CD4-positive, alpha-beta T cell treated with Interleukin-6 at 100 ng/mL for 8 hours (primary cell): ENCODE measurements at places on chromosomes 1 and 21.

DNA sequence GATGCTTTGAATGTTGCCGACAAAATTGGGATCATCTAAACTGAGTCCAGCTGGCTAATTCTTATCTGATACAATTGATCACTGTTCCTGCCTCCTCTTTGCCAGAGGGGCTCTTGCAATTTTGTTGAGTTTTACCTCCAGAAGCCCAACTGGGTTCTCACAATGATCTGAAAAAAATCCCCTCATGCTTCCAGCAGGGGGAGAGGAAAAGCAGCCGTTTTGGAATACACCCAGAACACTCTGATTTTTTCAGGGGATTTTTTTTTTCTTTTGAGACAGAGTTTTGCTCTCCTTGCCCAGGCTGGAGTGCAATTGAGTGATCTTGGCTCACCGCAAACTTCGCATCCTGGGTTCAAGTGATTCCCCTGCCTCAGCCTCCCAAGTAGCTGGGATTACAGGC is 13.9 kb upstream of the RERE start:
- DNase-seq = no peak

DNA sequence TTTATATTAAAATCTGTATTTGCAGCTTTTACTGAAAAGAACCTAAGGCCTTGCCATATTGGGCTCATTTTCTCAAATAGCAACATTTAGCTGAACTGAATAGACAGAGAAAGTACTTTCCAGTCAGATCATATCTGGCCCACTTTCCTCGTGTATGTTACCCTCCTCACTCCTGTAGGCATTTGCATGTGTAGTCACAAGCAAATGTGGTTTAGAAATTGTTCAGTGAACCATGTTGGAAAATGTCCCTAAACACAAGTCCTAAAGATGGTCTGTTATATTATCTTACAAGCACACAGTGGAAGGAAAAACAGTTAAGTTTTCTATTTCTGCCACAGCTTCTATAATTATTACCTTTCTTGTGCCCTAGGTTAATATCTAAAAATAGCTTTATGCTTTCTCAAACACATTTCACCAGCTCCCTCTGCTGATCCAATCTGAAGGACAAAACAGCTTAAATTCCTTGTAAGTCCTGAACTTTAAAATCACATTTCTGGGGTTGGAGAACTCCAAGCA is 606 bp upstream of the FMO4 start:
- no peak for DNase-seq

- DNase-seq = no peak
Measured at GRCh38 chr1:42934541-42935312, 23.9 kb downstream of the SLC2A1 start.

DNA sequence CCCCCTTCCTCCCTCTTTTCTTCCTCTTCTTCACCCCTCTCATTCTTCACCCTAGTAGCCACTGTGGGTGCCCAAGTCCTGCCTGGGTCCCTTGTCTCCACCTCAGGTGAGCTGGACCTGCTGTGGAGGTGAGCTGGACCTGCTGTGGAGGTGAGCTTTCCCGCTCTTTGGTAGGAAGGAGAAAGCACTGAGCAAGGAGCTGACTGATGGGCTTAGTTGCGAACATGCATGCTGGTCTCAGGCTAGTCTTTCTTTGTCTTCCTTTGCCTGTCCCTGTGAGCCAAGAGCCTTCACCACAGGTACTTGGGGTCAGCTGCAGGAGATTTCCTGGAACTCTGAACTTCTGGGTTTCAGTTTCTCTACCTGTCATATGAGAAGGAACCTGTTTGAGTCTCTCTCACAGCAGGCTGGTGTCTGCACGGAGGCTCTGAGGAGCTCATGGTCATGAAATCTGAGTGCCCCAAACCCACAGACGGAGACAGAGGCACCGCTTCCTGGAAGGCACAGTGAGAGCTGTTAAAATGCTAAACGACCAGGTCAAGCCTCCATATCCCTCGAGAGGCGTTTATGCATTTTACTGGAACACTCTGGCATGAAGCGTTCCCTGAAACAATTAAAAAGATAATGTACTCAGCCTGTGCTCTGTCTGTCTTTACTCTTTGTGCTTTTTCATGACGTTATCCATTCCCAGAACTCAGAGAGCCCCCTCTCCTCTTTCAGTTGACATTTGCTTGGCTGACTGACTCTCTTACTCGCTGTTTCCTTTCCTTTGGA is 69.5 kb downstream of the RHOU start:
- peak; percentile 21 for DNase-seq

- DNase-seq = no peak
Measured at GRCh38 chr1:184553845-184554244, 167.0 kb downstream of the C1orf21 start.

DNA sequence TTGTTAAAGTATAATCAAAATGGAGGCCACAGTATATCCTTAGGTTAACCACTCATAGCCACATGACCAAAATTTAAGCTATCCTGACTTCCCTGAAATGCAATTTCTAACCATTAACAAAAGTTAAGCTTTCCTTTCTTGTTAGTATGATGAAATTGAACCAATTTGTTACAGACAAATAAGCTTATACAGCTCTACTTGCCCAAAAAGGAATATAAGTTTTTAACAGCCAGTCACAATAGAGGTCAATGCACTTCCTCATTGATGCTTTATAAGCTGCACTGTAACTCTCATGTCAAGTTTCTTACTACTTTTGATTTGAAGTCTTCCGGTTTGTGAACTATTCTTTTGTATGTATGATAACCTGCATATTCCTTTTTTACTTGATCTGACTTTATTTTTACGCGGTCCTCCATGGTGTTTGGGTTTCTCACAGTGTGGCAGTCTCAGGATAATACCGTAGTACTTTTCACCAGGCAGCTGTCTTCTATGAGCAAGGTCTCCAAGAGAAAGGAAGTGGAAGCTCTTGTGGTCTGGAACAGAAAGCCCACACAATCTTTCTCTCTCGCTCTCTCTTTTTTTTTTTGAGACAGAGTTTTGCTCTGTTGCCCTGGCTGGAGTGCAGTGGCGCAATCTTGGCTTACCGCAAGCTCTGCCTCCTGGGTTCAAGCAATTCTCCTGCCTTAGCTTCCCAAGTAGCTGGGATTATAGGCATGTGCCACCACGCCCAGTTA is 331.6 kb downstream of the SRGAP2C start:
- peak; percentile 57 for DNase-seq

GRCh38 chr1:193437785-193438184 is 251.4 kb upstream of the B3GALT2 start:
- DNase-seq = peak; percentile 37

DNA sequence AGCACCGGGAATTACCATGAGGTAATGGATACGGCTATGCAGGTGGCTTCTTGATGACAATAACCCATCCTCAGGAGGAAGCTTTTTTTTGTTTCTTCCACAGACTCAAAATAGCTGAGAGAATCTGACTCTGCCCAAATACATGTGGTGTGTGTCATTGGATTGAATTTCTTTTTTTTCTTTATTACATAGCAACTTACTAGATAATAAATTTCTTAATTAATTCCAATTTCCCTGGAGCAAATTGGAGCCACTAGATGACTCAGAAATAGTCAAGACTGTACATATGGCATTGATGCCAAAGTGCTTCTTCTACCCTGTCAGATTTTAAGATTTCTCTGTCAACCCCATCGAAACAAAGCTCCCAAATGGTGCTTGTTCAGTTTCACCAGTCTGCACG is 42.7 kb downstream of the L1TD1 start:
- no peak for DNase-seq

DNA sequence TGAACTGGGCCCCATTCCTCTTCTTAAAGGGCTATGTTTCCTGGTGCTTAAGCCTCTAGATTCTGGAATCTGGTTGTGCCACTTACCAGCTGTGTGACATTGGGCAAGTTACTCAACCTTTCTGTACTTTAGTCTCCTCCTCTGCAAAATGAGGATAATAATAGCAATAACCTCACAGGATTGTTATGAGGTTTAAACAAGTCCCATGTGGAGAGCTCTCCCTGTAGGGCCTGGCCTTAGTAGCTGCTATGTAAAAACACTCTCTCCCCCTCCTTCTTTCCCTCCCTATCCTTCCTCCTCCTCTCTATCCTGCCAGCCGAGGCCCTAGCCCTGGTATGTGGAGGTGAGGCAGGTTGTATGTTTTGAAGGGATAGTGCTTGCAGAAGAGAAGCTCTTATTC is 8.2 kb upstream of the PEAR1 start:
- DNase-seq = no peak

DNA sequence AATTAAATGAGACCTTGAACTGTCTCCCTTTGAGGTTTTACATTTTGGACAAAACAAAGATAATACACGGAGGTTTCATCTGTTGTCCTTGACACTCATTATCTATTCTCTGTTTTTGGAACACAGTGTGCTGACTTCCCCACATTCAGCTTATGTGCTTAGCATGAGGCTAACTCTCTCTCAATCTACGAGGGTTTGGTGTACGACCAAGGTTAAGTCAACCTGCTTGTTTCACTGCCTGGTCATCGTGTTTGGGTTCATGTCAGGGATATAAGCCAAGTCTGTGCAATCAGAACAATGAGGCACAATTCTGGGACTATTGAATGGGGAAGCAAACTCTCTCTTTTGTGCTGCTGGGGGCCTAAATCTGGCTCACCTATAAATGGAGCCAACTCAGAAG is 328.5 kb upstream of the USP25 start:
- no peak for DNase-seq

- DNase-seq = peak; percentile 39
Measured at GRCh38 chr1:8463144-8463927, 145.4 kb downstream of the SLC45A1 start.

GRCh38 chr1:118201524-118201923 is 16.5 kb upstream of the SPAG17 start:
- no peak for DNase-seq

DNA sequence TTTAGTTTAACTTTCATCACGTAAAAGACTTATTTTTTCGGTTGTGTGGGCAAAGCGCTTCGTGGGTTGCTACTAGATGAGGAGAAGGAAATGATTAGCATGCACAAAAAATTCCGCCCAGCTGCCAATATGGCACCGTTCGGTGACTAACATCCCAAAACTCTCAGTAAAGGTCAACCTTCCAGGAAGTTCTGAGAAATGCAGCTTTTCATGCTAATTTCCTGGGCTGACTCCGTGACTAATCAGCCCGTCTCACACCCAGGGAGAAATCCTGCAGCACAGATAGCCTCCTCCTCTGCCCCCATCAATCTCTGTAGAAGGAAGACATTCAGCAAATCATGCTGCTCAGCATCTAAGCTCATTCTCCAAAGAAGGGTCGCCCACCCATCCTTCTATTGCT is 34.1 kb downstream of the TMCO4 start:
- no peak for DNase-seq

DNA sequence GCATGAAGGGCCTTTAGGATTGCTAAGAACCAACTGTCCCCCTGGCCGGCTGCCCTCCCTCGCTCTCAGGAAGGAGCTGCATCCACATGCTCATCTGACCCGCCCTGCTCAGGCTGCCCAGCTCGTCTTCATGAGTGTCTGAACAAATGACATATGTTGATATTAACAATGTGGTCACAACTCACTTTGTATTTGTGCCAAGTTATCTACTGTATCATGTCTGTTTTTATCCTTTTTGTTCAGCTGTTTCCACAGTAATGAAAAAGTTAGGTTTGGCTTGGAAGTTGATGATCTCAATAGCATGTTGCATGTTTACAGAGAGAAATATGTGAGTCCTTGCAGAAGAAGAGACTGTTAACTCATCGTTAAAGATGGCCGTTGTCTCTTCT is 75.1 kb downstream of the PHTF1 start:
- no peak for DNase-seq

DNA sequence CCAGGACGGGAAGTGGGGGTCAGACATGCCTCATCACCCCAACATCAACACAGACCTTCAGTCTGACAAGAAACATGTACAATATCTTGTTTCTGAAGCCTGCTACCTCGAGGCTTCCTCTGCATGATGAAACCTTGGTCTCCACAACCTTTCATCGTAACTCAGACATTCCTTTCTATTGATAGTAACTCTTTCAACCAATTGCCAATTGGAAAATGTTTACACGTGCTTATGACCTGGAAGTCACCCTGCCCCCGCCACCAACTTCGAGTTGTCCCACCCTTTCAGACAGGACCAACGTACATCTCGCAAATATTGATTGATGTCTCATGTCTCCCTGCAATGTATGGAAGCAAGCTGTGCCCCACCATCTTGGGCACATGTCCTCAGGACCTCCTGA is 159.5 kb downstream of the ETS2 start:
- no peak for DNase-seq

- no peak for DNase-seq
Measured at GRCh38 chr1:114021665-114022099, 42.4 kb downstream of the OLFML3 start.

DNA sequence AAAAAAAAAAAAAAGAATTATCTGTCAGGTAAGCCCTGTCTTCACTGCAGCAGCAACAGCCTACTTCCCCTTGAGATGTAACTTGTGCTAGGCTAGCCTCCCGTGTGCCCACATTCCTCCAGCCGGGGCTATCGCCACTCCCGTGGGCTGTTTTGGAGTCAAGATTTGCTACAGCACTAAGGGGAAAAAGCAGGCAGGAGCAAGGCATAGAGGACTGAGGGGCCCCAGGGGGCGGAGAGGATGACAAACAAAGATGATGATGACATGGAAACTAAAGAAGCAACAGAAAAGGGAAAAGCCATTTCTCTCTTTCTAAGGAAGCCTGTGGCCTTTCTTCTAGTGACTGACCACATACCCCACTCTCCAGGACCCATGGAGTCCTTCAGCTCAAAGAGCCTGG is 1.9 kb downstream of the TNFAIP8L2 start:
- DNase-seq = no peak

GRCh38 chr1:27648602-27649305 is 13.8 kb upstream of the FGR start:
- no peak for DNase-seq

- no peak for DNase-seq
Measured at GRCh38 chr1:168223681-168224540, 1.9 kb upstream of the SFT2D2 start.

DNA sequence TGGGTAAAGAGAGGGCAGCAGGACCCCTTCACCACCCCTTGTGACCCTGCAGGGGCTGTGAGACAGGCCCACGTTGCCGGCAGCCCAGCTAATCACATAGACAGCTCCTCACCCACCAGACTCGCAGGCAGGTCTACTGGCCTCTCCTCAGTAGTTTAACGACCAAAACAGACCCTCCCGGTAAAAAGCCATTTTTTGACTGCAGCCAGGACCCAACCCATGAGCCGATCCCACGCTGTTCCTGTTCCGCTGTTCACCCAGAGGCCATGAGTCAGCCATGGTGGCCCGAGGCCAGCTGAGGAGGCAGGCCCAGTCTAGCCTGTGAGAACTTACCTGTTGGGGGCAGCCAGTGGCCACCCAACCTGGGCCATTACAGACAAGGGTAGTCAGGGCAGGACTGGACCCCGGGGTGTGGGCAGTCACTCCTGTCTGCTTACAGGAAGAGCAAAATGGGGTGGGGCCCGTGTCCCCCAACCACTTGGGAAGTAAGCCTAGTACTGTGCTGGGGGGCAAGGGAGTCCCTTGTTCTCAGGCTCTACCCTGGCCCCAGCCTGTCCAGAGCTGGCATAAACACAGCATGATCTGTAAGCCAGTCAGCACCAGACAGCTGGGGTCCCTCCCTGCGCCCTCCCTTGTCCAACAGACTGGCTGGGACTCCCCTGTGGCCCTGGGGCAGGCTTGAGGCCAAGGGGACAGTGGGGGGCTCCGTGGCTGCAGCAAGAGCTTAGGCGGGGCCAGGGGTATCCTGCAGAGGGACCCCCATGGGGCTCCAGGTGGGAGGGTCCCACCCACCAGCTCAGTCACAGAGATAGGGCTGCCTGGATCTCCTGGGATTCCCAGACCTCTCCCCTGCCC is 61.9 kb downstream of the WNT9A start:
- DNase-seq = no peak

- no peak for DNase-seq
Measured at GRCh38 chr21:42453224-42453985, 42.6 kb downstream of the RSPH1 start.
